ENCODE measurements at places on chromosomes 1 and 21.

GRCh38 chr1:213830371-213830770, 157.4 kb upstream of the PROX1 start:
- DNase-seq, result no peak

- no peak for DNase-seq
These were observed 210.3 kb downstream of the PTPRC start for GRCh38 chr1:198849093-198849492.

DNA sequence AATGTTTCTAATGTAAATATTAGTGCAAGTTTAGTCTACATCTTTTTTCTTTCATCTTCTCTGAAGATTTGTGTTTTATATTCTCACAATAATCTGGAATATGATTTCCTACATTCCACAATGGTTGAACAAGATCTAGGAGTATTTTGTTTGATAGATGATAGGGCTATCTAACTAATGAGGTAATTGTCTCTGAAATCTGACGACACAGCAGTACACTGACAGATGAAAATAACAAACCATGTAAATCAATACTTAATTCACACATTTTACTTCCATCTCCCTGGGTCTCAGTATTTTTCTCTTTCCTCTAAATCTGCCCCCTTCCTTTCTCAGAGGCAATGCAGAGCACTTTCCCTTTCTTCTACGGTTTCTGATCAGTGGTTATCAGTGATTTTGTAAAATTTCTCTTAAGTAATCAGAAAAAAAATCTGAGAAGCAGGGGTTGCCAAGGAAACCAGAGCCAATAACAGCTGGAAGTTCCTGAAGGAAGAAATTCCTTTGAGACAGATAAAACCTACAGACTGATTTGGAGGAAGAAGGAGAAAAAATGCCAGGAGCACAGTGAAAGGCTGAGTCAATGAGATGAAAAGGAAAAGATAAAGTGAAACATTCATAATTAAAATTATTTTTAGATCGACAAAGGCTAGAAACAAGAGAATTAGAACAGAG, 7.3 kb upstream of the ANKRD13C start:
- DNase-seq, result no peak

GRCh38 chr1:232194424-232194823, 435.5 kb downstream of the SIPA1L2 start:
- DNase-seq, result no peak

GRCh38 chr1:228268881-228269265, 61.0 kb downstream of the OBSCN start:
- DNase-seq, result no peak

DNA sequence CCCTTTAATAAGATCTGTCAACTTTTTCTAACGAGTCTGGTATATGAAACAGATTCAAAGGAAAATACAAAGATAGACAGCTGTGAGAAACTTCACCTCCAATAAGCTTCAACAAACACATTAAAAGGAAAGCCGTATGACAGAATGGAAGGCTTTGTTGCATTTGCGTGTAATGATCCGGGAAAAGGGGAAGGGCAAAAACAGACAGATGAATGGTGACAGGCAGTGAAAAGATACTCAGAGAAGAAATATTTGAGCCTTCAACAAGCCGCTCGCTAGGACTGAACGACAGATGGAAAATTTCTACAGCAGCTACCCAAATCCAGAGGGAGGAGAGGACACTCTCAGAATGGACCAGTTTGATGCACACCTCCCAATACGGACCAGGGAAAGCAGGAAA, 14.9 kb downstream of the COPA start:
- no peak for DNase-seq

DNA sequence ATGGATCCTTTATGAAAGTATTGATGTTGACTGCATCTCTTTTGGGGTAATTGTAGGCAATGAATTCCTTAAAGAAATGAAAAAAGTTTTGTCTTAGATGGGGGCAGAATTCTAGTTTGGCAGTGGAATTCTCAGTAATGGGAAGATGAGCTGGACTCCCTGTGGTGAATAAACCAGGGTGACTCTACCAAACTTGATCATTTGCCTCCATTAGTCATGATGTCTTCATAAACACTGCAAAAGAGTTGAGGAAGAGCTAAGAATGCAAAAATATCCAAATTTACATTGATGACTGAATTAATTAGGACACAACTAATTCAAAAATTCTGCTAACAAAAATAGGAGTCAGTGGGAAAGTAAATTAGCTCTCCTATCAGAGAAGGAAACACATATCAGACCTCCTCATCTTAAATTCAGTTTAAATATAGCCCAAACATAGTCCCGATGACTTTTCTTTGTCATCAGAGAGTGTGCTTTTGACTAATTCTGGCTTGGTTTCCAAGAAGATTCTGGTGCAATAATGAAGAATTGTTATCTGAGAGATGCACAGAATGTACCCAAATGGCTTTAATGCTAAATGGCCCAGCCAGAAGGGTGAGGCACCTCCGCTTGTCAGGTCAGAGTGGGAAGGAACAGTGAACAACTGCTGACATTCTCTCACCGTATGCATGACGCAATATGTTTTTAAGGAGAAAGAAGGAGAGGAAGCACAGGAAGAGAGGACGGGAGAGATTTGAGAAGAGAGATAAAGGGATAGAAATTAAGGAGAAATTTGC, 525.1 kb downstream of the LMO4 start:
- no peak for DNase-seq

DNA sequence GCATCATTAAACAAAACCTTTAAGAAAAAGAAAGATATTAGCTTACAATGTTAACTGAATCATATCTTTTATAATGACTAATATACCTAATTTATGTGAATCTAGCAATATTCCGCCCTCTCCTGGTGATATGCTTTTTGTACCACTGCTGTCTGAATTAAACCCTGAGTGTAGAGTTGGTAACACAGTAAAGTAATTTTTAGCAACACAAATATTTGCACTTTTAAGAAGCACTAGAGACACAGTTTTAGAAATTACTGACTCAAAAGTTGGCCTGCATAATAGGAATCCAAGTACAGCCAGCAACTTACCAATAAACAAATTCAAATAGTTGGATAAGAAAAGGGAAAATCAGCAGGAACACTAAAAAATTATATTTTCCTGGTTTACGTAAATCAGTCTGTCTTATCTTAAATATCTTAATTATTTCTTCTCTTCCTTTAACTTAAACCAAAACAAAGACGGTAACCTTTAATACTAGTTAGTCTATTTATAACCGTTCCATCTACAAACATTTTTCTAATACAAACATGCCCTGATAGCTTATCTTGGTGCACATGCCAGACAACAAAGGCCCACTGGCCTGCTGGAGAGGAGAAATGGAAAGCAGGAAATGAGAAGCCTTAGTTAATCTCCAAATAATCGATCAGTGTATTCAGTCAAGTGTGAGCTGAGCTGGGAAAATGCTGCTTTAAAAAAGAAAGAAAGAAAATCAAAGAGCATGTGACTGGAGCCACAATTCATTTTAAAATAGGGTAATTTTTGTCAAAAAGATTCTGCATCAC, 246.0 kb downstream of the RERE start:
- DNase-seq, result no peak

DNA sequence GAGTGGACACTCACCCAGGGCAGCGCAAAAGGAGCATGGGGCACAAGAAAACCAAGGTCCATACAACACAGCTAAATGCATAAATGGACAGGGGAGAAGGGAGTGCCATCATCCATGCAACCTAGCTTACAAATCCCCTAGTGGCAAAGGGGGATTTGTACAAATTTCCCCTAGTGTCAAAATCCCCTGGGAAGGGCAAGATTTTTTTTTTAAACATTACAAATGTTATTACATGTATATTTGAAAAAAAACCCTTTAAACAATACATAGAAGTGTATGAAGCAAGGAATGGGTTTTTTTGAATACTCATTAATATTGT, 89.6 kb upstream of the IVNS1ABP start:
- no peak for DNase-seq

GRCh38 chr1:184442260-184442659, 55.4 kb downstream of the C1orf21 start:
- no peak for DNase-seq

DNA sequence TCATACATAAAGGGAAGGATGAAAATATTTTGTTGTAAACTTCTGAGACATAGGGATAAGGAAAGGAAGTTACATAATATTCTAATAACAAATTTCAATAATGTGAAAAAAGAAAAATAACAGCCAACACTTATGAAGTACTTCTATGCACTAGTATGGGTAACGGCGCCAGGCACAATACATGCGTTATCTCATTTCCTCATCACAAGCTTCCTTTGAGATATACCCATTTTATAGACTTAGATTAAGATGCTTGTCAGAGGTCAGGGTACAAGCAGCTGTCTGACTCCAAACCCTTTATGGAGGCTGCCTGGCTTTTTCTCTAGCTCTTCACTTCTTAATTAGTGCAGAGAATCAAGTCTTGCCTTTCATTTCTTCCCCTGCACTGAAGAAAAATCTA, 41.3 kb downstream of the TCP10L start:
- DNase-seq, result no peak

DNA sequence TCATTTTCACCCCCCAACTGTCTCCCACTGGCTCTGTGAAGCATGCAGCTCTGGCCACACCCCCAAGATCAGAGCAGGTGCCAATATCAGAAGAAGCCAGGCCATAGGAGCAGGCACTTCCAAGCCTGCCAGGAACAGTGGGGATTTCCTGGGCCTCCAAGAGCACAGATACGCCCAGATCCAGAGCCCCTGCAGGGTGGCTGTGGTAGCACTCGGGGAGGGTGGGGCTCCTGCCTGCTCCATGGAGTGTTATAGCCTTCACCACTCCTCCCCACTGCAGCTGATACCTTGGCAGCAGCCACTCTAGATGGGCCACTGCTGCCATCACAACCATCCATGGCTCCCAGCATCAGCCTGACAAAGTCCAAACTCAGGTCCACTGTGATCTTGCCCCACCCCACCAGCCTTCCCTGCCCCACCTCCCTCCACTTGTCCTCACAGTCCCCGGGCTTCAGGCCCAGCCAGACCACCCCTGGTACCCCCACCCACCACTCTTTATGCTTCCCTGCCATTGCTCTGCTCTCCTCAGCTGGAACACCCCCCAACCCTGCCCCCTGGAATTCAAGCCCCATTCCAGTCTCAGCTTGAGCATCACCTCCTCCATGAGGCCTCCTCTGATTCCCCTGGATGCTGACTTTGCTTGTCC, 448.3 kb downstream of the MATN1 start:
- no peak for DNase-seq

GRCh38 chr1:67957066-67957465, 93.4 kb downstream of the DIRAS3 start:
- no peak for DNase-seq

GRCh38 chr1:24683713-24684162, 40.6 kb downstream of the SRRM1 start:
- DNase-seq, result no peak

GRCh38 chr1:51656374-51656773, 39.5 kb downstream of the OSBPL9 start:
- DNase-seq, result no peak

DNA sequence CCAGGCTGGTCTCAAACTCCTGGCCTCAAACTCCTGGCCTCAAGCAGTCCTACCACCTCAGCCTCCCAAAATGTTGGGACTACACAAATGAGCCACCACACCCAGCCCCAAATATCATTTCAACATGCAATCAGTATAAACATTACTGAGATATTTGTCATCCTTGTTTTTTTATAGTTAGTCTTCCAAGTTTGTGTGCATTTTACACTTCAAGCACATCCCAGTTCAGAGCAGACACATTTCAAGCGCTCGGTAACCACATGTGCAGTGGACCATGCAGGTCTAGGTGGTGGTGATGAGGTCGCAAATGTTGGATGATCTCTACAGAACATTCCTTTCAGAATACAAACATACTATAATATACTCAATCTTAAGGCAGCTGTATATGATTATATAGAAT, 23.8 kb upstream of the APP start:
- DNase-seq, result no peak

- no peak for DNase-seq
These were observed 271.6 kb downstream of the PBX1 start for GRCh38 chr1:164830628-164831027.

DNA sequence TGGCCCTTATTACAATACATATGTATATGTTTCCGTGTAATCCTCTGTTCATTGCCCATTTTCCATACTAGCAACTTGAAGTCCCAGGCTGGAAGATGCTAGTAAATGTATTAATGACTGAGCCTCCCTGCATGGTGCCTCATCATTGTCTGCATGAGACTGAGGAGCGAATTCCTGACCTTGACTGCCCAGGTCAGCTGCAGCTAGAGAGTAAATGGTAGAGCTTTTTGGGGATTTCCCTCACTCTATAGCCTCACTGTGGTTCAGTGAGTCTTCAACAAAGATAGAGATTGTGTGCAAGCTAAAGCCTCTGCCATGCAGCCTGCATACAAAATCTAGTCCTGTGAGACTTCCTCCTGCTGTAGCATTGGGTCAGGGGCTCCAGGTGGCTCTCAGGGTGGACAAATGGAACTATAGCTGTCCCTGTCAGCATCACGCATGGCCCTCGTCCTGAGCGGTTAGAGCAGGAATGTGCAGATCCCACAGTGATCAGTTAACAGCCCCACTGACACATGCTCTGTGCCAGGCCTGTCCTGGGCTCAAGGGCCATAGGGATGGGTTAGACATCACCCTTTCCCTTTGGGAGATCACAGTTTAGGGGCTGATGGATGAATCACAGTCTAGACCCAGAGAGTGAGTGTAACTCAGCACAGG, 741.7 kb downstream of the MATN1 start:
- DNase-seq, result no peak

DNA sequence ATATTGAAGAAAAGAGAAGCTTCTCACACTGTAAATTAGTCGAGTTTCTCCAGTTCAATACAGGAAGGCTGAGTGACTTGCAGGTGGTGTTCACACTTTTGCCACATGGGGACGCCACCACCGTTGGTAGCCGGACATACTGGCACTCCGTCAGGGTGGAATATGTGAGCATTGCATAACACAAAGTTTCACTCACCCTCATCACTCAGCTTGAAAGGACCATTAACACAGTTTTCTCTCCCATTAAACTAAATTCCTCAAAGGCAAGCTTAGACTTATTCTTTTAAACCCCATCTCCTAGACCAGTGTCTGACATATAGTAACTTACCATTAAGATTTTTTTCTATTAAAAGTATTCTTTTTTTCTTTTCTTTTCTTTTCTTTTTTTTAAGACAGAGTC, 105.3 kb upstream of the SERBP1 start:
- no peak for DNase-seq

DNA sequence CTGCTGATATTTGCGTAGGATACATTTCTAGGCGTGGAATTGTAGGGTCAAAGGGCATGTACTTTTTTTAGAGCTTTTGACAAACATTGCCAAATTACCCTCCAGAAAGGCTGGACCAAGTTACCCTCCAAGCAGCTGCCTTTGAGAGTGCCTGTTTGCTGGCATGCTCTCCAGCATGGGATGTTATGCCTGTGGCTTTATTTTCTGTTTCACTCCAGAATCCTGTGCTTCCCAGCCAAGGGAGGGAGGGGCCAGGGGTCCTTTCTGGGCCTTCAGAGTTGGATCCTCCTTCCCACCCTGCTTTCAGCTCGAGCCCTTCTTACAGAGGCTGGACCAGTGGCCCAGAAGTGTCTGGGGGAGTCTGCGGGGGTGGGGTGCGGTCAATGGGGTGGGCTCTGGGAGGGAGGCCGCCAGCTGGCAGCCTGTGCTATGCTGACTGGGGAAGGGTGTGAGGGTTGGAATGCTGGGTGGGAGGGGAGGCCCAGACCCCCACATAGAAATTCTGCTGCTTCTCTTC, 81.2 kb downstream of the EPHB2 start:
- no peak for DNase-seq

- no peak for DNase-seq
These were observed 58.6 kb upstream of the TNR start for GRCh38 chr1:175801979-175802378.
